ENCODE measurements at places on chromosomes 16 and 17.

DNA sequence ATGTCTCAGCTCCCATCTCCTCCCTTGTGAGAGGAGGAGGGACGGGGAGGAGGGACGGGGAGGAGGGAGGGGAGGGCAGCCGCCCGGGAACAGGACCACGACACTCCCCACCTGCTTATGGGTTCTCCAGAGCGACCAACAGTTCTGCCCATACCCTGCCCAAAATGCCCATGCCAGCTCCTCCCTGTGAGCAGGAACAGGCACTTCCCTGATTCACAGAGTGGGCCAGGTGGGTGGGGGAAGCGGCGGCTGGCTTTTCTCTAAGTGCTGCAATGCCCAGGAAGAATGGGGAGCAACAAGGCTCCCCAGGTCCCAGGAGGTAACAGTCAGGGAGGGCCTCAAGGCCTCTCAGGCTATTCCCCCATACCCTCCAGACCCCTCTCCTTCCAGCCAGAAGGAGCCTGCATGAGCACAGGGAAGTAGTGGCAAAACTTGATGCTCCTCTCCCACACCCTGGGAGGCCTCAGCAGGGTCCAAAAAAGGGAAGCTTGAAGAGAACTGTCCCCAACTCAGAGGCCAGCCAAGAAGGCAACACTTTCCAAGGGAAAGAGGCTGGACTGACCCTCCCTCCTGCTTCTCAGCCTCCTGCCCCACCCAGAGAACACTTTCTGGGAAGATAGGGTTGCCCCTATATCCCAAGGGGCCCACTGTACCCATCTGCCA is 53.8 kb downstream of the MYO18A start:
- DNase-seq: peak; percentile 87

DNA sequence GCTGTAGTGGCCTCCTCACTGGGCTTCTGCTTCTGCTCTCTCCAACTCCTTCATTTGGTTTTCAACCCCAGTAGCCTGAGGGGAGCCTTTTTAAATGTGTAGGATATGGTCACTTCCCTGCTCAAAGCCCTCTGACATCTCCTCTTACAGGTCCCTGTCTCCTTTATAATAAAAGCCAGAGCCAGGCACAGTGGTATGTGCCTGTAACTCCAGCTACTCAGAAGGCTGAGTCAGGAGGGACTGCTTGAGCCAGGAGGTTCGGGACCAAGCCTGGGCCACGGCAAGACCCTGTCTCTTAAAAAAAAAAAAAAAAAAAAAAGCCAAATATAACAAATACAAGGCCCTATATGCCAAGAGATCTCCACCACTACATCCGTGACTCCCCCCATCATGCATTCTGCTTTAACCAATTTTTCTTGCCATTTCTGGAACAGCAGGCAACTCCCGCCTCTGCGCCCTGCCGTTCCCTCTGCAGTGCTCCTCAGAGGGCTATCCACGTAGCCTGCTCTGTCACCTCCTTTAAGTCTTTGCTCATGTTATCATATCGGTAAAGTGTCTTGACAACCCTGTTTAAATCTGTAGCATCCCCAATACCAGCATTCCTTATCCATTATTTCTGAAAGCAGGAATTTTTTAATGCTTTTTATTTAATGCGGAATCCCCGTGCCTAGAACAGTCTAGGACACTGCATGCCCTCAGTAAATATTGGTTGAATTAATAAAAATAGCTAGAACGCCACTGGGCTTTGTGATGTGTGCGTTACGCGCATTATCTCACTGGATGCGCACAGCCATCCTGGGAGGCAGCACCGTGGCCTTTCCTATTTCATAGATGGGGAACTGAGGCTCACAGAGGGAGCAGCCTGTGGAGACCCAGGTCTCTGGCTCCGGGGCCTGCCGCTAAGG is 9.5 kb downstream of the ZNF771 start:
- DNase-seq: no peak

- no peak for DNase-seq
Measured at GRCh38 chr17:69060822-69061221, at the start of gene ABCA9. TSS of gene ABCA9 (minus strand) at chr17:69060927. CDS start at chr17:69051126, 9,801 bp downstream.

- peak; percentile 78 for DNase-seq
Measured at GRCh38 chr16:86072328-86073102, 173.6 kb downstream of the IRF8 start.

GRCh38 chr16:49273771-49274170 is 7.9 kb downstream of the CBLN1 start:
- no peak for DNase-seq

- peak; percentile 51 for DNase-seq
Measured at GRCh38 chr16:85168732-85169256, 56.5 kb upstream of the CIBAR2 start.

Measured in NB4 (cell line).